ENCODE measurements at places on chromosomes 7 and 10. TPM values are rescaled to one million over a fixed set of nuclear protein-coding genes. Genes with fewer than 3 reads are reported as not detected.

- no peak overlapping the region for H3K4me3 ChIP-seq
- H3K4me1 ChIP-seq, result no peaks in the 10 kb centered on the region
- no peaks in the 10 kb centered on the region for H3K27me3 ChIP-seq
- no peak overlapping the region for H3K27ac ChIP-seq
- H3K36me3 ChIP-seq, result no peaks in the 10 kb centered on the region
Observed at GRCh38 chr7:73749931-73750776, 11.6 kb upstream of the ABHD11 start.

- H3K36me3 ChIP-seq, result no peaks in the 10 kb centered on the region
- H3K27me3 ChIP-seq, result no peaks in the 10 kb centered on the region
- H3K4me3 ChIP-seq, result peak overlapping the region; percentile 57
Observed at GRCh38 chr10:101830322-101831168, 12.3 kb upstream of the OGA start.

- H3K4me1 ChIP-seq, result peaks cover 4% of the 10 kb centered on the region
- no peak overlapping the region for H3K4me3 ChIP-seq
- H3K27me3 ChIP-seq, result no peaks in the 10 kb centered on the region
- H3K36me3 ChIP-seq, result no peaks in the 10 kb centered on the region
- H3K27ac ChIP-seq, result no peak overlapping the region
Observed at GRCh38 chr10:60564475-60564874, 174.8 kb upstream of the ANK3 start.

The SLC18A2 gene
- total RNA-seq, result 0.22 TPM

- H3K27ac ChIP-seq, result no peak overlapping the region
- no peaks in the 10 kb centered on the region for H3K27me3 ChIP-seq
- DNase-seq, result no peak
- no peaks in the 10 kb centered on the region for H3K36me3 ChIP-seq
- no peak overlapping the region for H3K4me3 ChIP-seq
Observed at GRCh38 chr7:2109251-2109872, 123.4 kb downstream of the MAD1L1 start.

DNA sequence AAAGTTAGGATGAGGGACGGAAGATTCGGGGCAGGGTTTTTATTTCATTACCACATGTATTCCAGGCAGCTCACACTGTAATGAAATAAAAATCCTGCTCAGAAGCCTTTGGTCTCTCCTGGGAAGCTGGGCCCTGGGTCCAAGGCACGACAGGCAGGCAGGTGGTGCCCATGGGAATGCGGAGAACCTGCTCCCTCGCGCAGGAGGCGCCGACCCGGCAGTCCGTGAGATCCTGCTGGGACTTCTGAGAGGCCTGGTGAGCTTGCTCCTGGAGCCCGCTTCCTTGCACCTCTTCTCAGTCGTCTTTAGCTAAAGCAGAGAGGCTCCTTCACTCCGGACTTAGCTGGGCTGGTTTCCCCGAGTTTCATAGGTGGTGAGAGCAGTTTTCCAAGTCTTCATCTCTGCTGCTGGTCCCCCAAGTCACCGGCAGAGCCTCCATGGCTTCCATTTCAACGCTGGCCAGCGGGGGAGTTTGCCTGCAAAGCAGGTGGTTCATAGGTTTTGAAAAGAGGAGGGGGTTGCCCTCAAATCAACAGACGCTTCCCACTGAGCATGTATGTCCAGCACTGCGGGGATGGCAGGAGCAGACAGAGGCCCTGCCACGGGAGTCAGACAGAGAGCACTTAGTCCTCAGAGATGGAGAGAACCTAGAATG is 24.5 kb downstream of the IL15RA start:
- no peaks in the 10 kb centered on the region for H3K27me3 ChIP-seq
- no peaks in the 10 kb centered on the region for H3K4me1 ChIP-seq
- H3K4me3 ChIP-seq, result no peak overlapping the region
- no peak for DNase-seq
